Activated CD8-positive, alpha-beta T cell treated with anti-CD3 and anti-CD28 coated beads, Interleukin-2, amount 10 ng/mL, durations not matched to agents 7 days and 5 days (primary cell): ENCODE measurements at places on chromosomes 13 and 19. TPM values are rescaled to one million over a fixed set of nuclear protein-coding genes. Genes with fewer than 3 reads are reported as not detected.

Gene HTR2A
- total RNA-seq: not detected

DNA sequence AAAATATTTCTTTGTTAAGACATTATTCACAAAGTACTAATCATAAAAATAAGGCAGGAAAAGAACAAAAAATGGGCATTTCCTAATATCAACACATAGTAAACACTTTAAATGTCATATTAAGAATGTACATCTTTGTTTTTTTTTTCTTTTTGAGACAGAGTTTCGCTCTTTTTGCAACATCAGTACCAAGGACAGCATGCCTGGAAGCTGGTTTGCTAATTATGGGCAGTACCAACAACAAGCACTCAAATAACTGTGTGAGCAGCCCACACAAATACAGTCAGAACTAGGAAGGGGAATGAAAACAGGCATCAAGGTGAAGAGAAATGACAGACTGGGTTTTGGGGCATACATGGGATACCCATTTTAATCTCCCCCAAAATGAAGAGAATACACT, 788.0 kb upstream of the SLITRK1 start:
- DNase-seq: no peak
- H3K27ac ChIP-seq: no peak overlapping the region
- no peaks in the 10 kb centered on the region for H3K27me3 ChIP-seq
- H3K36me3 ChIP-seq: no peaks in the 10 kb centered on the region

Gene NTF4
- not detected for total RNA-seq

GRCh38 chr19:18282021-18282787, 782 bp upstream of the JUND start:
- peaks cover 62% of the 10 kb centered on the region for H3K4me1 ChIP-seq
- H3K27ac ChIP-seq: peak overlapping the region; percentile 94
- peaks cover 42% of the 10 kb centered on the region for H3K36me3 ChIP-seq

- peaks cover 47% of the 10 kb centered on the region for H3K4me1 ChIP-seq
- H3K4me3 ChIP-seq: peak overlapping the region; percentile 94
- no peaks in the 10 kb centered on the region for H3K27me3 ChIP-seq
Measured at GRCh38 chr19:3556423-3556977, 886 bp downstream of the MFSD12 start.

GRCh38 chr19:2253106-2254063, 2.8 kb downstream of the JSRP1 start:
- peaks cover 13% of the 10 kb centered on the region for H3K27me3 ChIP-seq
- peak; percentile 47 for DNase-seq
- peaks cover 28% of the 10 kb centered on the region for H3K4me1 ChIP-seq

Gene LHB
- total RNA-seq: not detected

- H3K36me3 ChIP-seq: peaks cover 36% of the 10 kb centered on the region
- DNase-seq: no peak
- no peak overlapping the region for H3K4me3 ChIP-seq
- no peak overlapping the region for H3K27ac ChIP-seq
- H3K4me1 ChIP-seq: peaks cover 8% of the 10 kb centered on the region
Measured at GRCh38 chr13:39047560-39047959, 9.3 kb downstream of the NHLRC3 start.

DNA sequence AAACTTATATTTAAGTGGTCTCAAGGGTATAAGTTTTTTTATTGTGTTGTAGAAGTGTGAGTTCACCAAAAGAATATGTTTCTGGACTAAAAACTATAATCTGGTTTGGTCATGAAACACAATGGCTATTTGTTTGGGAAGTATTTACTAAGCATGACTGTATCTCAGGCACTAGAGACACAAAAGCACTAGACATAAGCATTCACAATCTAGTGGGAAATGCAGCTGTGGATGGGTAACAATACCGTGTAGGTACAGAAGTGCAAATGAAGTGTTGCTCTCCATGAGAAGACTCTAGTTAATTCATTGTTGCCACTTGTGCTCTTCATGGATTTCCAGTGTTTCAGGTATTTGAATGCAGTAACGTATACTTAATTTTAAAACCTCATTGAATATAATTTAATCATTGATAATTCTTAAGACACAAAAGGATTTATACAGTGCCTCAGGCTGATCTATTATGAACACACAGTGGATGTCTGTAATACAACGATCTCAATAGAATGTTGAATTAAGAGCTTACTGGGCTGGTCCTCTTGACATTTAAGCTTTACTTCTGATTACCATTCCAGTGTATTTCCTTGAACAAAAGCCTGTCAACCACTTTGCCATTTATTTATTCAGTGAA, 50.9 kb downstream of the TPT1 start:
- no peak overlapping the region for H3K4me3 ChIP-seq
- peaks cover 7% of the 10 kb centered on the region for H3K36me3 ChIP-seq
- H3K27me3 ChIP-seq: no peaks in the 10 kb centered on the region

Gene RFPL4AL1
- total RNA-seq: not detected

DNA sequence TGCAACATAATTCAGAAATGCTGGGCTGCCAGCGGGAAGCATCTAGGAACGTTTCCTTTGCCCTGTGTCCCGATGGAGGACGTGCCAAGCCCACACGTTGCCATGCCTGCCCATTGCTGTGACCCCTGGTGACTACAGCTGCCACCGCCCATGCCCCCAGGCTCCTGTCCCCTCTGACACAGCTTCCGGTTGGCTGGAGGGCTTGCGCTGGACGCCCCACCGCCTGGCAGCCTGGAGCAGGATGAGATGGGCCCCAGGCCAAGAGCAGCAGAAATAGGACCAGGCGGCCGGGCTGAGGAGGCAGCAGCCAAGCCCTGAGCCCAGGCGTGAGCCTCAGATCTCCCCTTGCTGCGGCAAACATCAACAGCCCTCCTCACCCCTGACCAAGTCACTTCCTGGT, 125.9 kb downstream of the COL4A2 start:
- peaks cover 31% of the 10 kb centered on the region for H3K27me3 ChIP-seq
- no peaks in the 10 kb centered on the region for H3K4me1 ChIP-seq
- DNase-seq: no peak
- no peaks in the 10 kb centered on the region for H3K36me3 ChIP-seq

DNA sequence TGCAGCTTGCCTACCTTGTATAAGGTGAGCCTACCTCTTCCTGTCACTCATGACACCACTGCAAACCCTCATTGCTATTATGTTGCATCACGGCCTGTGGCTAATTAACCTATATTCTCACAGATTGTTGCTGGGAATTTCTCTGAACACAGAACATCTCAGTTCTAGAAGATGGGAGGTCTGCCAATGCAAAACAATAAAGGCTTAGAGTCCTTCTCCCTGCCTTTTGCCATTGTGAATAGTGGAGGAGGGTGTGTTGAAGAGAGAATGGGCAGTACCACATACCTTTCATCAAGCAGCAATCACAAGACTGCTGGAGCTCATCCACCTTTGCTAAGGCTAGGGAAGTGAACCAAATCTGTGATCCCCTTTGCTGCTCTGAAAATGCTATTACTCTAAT, 34.4 kb downstream of the WDFY2 start:
- no peaks in the 10 kb centered on the region for H3K27me3 ChIP-seq
- DNase-seq: no peak
- no peaks in the 10 kb centered on the region for H3K36me3 ChIP-seq
- peaks cover 22% of the 10 kb centered on the region for H3K4me1 ChIP-seq

Gene NKPD1
- 0.16 TPM for total RNA-seq

DNA sequence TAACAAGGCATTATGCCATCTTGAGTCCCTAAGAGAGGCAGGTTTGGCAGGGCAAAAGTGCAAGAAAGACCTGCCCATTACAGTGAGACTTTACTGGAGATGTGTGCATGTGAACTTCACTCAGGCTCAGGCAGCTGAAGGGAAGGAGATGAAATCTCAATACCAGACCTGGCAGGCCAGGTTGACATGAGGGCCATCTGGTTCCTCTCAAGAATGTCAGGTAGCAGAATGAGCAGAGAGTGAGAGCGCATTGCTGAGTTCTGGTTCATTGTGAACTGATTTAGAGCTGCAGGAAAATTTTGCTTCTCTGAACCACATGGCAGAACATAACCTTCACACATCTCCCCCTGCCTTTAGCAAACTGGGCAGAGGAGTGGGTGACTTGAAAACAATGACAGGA, 406.3 kb downstream of the GPC5 start:
- no peak overlapping the region for H3K27ac ChIP-seq
- H3K4me3 ChIP-seq: no peak overlapping the region
- no peaks in the 10 kb centered on the region for H3K36me3 ChIP-seq
- H3K4me1 ChIP-seq: no peaks in the 10 kb centered on the region

DNA sequence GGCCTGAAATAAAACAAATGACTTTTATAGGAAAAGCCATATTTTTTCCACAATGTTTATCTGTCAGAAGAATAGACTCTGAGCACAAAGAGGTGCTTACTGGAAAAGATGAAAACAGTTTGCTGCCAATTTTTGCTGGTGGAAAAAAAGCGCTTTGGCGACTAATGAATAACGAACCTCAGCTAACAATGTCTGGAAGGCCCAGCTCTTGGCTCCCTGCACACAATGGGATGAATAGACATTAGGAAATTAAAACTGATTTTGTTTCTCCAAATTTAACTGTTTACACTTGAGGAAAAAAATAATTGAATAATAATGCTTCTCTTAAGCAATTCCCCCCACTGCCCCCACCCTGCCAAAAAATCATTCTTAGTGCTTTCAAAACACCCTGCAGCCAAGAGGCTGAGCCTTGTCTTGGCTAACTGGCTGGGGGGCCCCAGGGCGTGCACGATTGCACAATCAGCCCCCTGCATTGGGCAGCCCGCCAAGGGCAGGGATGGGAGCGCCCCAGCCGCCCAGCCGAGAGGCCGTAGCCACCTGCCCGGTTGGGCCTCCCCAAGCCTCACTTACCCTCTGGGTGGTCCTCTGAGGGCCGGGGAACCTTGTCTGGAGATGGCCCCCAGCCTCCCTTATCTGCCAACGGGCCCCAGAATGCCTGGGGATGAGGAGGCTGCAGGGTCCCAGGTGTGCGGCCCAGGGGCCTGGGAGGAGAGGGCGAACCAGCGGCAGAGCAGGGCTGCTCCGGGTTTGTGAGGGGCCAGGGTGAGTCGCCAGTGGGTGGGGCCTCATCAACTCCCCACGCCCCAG, 16.8 kb downstream of the CEBPG start:
- no peak overlapping the region for H3K27ac ChIP-seq
- no peak overlapping the region for H3K4me3 ChIP-seq
- H3K4me1 ChIP-seq: no peaks in the 10 kb centered on the region
- no peak for DNase-seq
- H3K36me3 ChIP-seq: no peaks in the 10 kb centered on the region

Gene PIBF1
- 34.0 TPM for total RNA-seq

- peak overlapping the region; percentile 85 for H3K4me3 ChIP-seq
- peaks cover 20% of the 10 kb centered on the region for H3K4me1 ChIP-seq
- DNase-seq: peak; percentile 76
Measured at GRCh38 chr19:13207846-13208671, 57.8 kb downstream of the IER2 start.

Gene KLHL1
- total RNA-seq: not detected

DNA sequence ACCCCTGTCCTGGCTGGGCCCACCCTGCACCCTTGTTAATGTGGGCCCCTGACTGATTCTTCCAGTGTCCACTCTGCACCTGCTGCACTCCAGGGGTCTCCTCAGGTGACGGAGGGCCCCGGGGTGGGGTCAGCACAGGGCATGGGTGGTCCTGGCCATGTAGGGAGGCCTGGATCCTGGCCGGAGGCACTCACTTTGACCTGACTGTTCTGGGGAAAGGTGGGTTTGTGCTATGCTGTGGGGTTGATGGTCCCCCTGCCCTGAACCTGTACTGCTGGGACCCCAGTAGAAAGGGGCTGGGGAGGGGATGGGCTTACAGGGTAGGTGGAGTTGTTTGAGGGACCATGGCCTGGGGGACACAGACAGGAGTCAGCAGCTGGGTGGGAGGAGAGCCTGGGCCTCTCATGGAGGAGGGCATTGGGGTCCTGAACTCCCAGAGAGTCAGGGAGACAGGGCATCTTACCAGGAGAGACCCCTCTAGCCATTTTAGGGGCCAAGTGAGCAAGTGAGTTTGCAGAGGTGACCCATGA, 25.8 kb upstream of the CEACAM1 start:
- peaks cover 15% of the 10 kb centered on the region for H3K4me1 ChIP-seq
- H3K27ac ChIP-seq: no peak overlapping the region
- H3K27me3 ChIP-seq: peaks cover 25% of the 10 kb centered on the region
- H3K36me3 ChIP-seq: no peaks in the 10 kb centered on the region

GRCh38 chr13:112254900-112255299, 121.3 kb upstream of the SPACA7 start:
- H3K36me3 ChIP-seq: no peaks in the 10 kb centered on the region
- H3K4me3 ChIP-seq: no peak overlapping the region
- no peaks in the 10 kb centered on the region for H3K4me1 ChIP-seq
- H3K27me3 ChIP-seq: no peaks in the 10 kb centered on the region
- DNase-seq: no peak

Gene SERPINE3
- not detected for total RNA-seq

DNA sequence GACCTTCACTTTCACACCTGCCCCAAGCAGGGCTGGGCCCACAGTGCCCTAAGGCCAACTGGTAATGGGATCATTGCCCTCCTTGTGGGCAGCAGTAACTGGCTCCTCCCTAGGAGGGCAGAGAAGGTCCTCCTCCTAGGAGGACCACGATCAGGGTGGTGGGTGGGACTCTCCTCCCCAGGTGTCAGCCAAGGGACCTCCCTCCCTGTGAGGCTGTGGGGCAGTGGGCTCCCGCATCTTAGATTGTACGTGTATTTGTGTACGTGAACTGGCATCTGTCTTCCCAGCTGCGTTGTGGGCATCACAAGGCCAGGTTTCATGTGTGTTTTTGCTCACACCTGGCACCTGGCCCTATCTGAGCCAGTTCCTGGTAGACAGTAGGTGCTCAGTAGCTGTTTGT, 111.8 kb downstream of the SOX1 start:
- H3K27ac ChIP-seq: no peak overlapping the region
- no peak for DNase-seq
- H3K4me1 ChIP-seq: no peaks in the 10 kb centered on the region
- H3K4me3 ChIP-seq: no peak overlapping the region
- H3K36me3 ChIP-seq: no peaks in the 10 kb centered on the region
- no peaks in the 10 kb centered on the region for H3K27me3 ChIP-seq

DNA sequence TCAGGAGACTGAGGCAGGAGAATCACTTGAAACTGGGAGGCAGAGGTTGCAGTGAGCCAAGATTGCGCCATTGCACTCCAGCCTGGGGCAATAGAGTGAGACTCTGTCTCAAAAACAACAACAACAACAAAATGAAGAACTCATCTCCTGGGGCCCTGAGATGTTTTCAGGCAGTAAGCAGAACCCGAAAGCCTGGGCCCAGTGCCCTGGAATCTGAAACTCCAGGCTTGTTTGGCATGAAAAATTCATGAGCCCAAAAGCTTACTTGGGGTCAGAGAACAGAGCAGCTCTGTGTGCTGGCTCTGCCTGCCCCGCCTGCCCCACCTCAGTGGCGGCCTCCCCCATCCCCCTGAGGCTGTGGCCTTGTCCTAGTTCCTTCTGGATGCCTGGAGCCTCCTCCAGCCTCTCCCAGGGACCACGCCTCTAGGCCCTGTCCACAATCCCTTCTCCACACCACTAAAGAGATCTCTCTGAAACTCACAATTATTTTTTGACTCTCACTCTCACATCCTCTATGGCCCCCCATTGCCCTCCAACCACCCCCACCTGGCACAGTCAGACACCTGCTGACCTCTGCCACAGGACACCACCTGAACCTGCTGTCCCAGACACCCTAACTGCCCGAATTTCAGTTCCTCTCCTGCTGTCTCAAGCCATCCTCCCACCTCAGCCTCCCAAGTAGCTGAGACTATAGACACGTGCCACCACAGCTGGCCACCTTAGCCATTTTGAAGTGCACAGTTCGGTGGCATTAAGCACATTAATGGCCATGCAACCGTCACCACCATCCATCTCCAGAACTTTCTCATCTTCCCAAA, 6.9 kb upstream of the AP1M2 start:
- no peak overlapping the region for H3K4me3 ChIP-seq
- peaks cover 25% of the 10 kb centered on the region for H3K4me1 ChIP-seq
- H3K27ac ChIP-seq: peak overlapping the region; percentile 76
- peaks cover 2% of the 10 kb centered on the region for H3K27me3 ChIP-seq
- H3K36me3 ChIP-seq: no peaks in the 10 kb centered on the region

Gene JAK3
- 127 TPM for total RNA-seq

GRCh38 chr13:90760639-90761038, 586.8 kb upstream of the MIR17HG start:
- no peak overlapping the region for H3K27ac ChIP-seq
- no peaks in the 10 kb centered on the region for H3K27me3 ChIP-seq
- no peak overlapping the region for H3K4me3 ChIP-seq
- no peak for DNase-seq
